ENCODE measurements at places on chromosomes 4 and X. TPM values are rescaled to one million over a fixed set of nuclear protein-coding genes. Genes with fewer than 3 reads are reported as not detected.

TRAM1L1 gene
- total RNA-seq, result 0.65 TPM

PAGE2 gene
- not detected for total RNA-seq

FAM47A gene
- total RNA-seq, result not detected

PCDH7 gene
- total RNA-seq, result 0.20 TPM

ADH1A gene
- total RNA-seq, result not detected

MID1 gene
- 36.9 TPM for total RNA-seq

FAM53A gene
- 1.4 TPM for total RNA-seq

DNA sequence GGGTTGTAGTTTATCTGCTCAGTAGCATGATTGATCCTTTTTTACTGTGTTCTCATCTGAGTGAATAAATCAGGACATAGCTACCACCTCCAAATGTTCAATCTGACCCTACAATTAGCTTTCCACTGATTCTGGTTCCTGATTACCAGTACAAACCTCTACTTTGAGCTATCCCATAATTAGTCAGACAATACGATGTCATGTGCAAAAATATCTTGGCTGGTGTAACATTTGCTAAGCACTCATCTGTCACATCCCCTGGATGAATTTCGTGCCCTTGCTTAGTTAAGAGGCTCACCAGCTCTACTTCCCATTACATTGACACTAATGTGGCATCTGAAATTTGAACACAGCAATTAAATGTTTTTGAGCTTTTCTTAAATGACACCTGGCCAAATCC is 1101.0 kb upstream of the PCDH7 start:
- no peak for DNase-seq

DNA sequence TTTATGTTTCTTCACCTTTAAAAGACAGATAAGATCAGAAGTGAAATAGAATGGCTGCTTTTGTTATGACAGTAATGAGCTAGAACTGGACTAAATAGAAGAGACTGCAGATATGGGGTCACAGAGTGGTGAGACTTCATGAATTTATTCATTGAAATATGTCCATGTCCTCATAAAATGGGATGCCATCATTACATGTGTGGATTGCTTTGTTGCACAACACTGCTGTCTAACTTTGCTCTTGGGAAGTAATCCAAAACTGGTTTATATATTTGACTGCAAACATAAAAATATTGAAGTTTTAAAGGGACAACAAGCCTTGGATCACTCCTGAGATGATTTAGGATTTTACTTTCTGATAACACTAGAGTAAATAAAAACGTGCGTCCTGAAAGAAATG is 209.2 kb upstream of the FAT4 start:
- DNase-seq, result no peak

- no peak for DNase-seq
Observed at GRCh38 chr4:185896817-185897488, 85.0 kb upstream of the SORBS2 start.

DNA sequence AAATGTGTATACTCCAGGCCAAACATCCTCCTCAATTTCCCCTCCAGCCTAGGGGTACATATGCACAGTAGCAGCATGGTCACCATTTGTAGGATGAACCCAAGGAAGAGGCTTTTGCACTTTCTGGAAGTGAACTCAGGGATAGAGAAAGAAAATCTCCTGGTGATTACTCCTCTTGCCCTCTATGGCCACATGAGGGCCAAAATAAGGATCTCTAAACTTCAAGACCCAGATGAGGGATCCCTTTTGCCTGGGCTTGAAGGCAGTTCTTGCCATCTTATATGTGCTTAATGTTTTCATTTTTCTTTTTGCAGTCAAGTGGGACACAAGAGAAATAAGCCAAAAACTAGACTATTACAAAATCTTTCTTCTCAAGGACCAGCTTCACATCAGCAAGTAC is 29.5 kb upstream of the MUC7 start:
- no peak for DNase-seq

DNA sequence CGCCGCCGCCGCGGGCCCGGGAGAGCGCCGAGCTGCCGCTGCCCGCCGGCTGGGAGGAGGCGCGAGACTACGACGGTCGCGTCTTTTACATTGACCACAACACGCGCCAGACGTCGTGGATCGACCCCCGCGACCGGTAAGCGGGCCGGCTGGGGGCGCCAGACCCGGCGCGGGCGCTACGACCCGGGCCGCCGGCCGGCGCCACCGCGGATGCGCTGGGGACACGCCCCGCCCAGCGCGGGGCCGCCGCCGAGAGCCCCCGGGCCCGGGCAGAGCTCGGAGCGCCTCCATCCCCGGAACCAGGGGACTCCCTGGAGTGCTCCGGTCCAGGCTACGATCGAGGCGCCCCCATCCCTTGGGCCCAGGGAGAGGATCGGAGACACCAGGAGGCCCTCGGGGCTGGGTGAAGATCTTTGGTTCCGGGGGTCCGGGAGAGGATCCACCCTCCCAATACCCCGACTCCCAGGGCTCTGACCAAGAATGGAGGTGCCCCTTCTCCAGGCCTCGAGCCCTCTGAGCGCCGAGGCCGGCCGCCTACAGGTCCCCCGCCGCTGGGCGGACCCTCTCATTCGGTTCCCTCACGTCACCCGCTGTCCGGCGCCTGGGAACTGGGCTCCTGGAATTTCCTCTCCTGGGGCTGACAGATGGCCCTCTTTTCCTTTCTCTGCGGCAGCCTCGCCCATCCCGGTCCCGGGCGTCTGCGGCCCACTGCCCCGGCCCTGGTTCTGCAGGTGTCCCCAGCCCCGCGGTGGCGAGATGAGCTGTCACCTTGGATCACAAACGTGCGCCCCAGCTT is 48.8 kb downstream of the CLDN34 start:
- DNase-seq, result peak; percentile 63

DNA sequence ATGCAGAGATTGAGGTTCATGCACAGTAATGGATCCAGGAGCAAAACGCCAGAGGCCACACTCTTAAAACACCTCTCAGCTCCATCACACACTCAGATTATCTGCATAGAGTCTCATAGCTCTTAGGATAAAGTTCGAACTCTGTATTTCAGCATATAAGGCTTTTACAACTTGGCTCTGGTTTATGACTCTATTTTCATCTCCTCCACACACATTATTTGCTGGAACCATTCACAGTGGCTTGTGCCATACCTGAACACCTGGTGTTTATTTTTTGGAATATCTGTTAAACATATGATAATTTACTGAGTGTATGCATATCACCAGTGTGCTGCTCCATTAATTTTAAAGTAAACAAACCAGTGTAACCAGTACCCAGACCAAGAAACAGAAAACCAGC is 27.2 kb downstream of the RASL11B start:
- DNase-seq, result no peak

DNA sequence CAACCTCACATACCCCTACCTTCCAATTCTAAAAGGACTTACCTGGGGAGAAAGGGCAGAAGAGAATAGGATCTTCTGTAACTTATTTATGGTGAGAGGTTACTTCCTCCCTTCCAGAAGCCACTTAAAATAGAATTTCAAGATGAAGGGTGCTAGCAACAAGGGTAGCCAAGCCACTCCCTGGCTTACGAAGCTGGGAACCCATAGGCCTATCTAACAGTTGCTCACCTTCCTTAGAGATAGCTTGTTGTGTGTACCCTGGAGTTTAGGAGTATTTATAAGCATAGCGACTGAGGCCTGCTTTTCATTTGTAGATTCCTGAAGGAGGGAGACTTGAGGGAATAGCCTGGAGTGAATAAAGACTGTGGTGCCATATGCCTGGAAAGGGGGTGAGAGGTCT is 28.9 kb downstream of the XK start:
- DNase-seq, result no peak

- DNase-seq, result no peak
Observed at GRCh38 chr4:98851806-98852205, 77.1 kb downstream of the EIF4E start.

DNA sequence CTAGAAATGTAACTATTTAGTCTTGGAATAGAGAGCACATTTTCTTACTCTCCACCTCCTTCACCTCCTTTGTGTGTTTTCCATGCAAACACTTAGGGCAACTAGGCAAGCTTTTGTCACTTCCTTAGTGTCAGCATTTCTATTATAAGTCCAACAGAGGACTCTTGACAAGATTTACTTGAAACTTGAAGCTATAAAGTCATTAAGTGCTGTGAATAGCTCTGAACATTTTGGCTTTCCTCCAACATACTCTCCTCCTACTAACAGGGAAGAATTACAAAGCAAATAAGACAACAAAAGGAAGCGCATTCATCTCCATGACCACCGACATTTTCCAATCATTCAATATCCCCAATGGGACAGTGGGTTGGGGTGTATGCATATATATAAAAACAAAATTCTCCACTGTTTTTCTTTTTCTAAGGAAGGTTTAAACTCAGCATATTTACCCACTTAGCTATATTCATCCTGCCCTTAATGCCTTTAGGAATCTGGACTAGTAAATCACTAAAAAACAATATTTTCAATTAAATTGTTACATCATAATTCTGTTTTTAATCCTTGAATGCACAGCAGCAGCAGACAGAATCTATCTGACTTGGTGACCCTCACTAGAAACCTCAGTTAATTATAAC is 264.6 kb downstream of the SNCA start:
- peak; percentile 85 for DNase-seq

DNA sequence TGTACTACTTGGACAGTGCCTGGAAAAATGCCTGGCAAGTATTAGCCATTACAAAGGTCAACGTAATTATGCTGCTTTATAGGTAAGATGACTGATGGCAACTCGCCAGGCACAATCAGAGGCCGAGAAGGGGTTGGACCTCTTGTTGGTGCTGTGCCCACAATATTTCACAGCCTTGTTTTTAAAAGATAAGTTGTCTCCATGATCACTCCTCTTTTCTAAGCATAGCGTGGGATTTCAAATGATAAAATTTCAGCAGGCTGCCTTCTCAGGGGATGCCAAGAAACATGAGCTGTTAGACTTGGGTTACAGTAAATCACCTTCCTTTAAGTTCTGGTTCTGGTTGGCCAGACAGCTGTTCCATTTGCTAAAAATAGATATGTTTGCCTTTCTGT is 26.9 kb downstream of the HOPX start:
- peak; percentile 33 for DNase-seq

GRCh38 chr4:154192585-154192984 is 299.0 kb downstream of the DCHS2 start:
- no peak for DNase-seq

DNA sequence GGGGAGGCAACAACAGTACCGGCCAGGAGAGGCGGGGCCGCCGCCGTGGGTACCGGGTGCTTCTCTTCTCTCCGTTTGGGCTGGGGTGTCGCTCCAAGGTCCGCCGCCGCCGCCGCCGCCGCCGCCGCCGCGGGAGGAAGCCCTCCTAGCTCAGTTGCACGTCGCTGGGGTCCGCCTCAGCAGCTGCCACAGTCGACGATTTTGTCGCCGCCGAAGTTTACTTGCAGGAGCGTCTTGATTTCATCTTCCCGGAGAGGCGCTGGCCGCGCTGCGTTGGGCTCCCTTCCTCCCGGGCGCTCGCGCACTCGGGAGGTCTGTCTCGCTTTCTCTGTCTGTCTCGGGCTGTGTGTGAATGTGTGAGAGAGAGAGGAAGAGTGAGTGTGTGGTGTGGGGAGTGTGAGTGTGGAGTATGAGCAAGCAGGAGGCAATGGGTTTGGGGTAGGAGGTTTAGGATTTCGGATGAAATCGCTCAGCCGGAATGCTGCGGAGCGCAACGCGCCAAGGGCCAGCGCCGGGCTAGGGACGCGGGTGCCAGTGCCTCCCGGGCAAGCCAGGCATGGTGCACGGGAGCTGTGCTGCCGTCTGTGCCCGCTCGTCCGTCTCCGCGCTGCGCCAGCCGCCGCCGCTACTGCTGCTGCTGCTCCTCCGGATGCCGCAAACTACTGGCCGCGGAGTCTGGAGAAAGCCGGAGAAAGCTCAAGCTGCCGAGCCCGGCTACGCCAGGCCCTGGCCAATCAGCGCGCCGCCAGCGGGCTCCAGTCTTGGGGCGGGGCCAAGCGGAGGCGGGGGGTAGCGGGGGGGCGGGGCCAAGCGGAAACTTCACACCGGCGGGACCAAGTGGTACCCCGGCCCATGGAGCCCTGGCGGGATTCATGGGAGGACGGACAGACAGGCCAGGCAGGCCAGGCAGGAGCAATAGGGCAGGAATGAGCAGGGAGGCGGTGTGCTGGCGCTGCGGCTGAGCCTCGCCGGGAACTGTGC is at the start of gene PCDH19:
PCDH19 (minus strand) TSS at position 664 of the 981 bp plus-strand sequence. CDS start 1,676 bp downstream, outside the sequence.
- peak; percentile 66 for DNase-seq

GRCh38 chr4:27791640-27792039 is 931.0 kb downstream of the STIM2 start:
- DNase-seq, result no peak

DNA sequence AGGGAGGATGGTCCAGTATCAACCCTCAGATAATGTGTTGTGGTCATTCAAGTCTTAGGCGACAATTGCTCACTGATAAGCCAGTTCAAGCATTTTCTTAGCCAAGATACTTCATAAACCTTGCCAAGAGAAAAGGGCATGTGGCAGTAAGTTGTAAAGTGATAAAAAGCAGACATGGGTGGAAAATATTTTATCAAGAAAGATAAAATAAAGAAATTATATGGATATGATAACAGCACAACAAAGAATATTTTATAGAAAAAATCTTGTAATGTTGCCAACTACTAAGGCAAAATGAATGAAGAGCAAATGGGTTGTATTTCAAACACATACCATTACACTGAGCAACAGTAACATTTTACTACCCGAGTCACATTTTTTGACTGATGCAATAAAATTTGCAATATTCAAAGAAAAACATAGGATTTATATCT is 217.4 kb upstream of the PITX2 start:
- DNase-seq, result no peak

GRCh38 chr4:69470561-69470960 is 25.1 kb downstream of the UGT2B4 start:
- DNase-seq, result no peak

- no peak for DNase-seq
Observed at GRCh38 chrX:50905334-50905733, 5.2 kb upstream of the BMP15 start.

DNA sequence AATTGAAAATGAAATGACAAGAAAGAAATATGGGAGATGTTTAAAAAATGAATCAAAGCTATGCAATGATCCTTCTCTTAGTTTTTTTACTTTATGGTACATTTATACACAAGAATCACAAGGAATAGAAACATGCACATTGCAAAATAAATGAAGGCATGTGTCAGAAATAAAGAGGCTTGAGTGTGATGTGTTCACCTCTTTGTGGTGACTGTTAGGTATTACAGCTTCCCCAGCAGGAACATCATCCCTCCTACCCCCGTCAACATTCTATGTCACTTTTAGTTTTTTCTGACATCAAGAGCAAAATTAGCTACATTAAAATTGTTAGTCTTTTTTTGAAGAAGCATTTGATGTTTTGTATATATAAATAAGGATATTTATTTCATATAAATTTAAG is 214.8 kb downstream of the SLC4A4 start:
- DNase-seq, result peak; percentile 0
